ENCODE measurements at places on chromosomes 16 and 17.

GRCh38 chr16:56700195-56700594, 17.9 kb downstream of the MT1X start:
- H3K4me1 ChIP-seq = peaks cover 11% of the 10 kb centered on the region
- H3K36me3 ChIP-seq = no peaks in the 10 kb centered on the region
- no peak overlapping the region for H3K27ac ChIP-seq
- no peaks in the 10 kb centered on the region for H3K27me3 ChIP-seq
- H3K4me3 ChIP-seq = no peak overlapping the region

- H3K4me1 ChIP-seq = peaks cover 5% of the 10 kb centered on the region
- no peaks in the 10 kb centered on the region for H3K36me3 ChIP-seq
- no peak overlapping the region for H3K27ac ChIP-seq
- no peak for DNase-seq
- no peak overlapping the region for H3K4me3 ChIP-seq
These were observed 13.6 kb upstream of the CBFB start for GRCh38 chr16:67015313-67015731.

- H3K27me3 ChIP-seq = no peaks in the 10 kb centered on the region
- no peak overlapping the region for H3K4me3 ChIP-seq
- peaks cover 3% of the 10 kb centered on the region for H3K36me3 ChIP-seq
- DNase-seq = no peak
- peaks cover 4% of the 10 kb centered on the region for H3K4me1 ChIP-seq
These were observed 6.2 kb downstream of the NT5M start for GRCh38 chr17:17309356-17309755.

DNA sequence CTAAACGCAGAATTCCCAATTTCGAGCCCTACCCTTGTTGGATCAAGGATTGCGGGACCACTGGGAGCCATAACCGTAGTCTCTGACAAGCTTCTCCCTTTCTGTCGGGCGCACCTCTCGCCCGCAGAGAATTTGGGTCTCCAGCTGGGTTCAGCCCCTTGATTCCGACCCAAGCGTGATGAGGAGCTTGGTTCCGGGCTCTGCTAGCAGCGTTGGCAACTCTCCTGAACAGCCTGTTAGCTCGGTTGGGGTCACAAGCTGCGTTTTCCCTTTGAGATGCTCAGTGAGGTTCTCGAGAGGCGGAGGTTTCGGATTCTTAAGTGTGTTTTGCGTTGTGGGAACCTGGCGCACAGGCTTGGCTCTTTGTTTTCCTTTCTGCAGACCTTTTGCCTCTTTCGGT, 655 bp downstream of the ATXN1L start:
- no peaks in the 10 kb centered on the region for H3K27me3 ChIP-seq
- peak overlapping the region; percentile 90 for H3K4me3 ChIP-seq
- H3K27ac ChIP-seq = peak overlapping the region; percentile 76
- no peak for DNase-seq

DNA sequence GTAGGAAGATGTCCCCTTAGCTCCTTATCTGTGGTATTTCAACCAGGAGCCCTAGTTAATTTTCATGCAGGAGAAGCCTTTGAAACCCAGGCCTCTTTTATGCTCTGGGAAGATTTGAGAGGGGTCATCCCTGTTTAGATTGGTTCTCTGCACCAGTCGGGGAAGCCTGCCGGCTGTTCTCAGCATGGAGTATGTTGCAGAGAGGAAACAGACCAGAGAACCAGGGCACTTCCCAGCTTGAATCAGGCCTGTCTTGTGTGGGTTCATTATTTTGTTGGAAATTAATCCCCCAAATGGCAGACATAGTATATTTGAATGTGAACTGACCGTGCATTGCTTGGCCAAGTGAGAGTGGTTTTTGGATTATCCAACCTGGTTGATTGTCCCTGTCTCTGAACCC, 1082.1 kb upstream of the RBFOX1 start:
- no peak overlapping the region for H3K4me3 ChIP-seq
- H3K4me1 ChIP-seq = no peaks in the 10 kb centered on the region
- H3K36me3 ChIP-seq = no peaks in the 10 kb centered on the region
- H3K27ac ChIP-seq = no peak overlapping the region

DNA sequence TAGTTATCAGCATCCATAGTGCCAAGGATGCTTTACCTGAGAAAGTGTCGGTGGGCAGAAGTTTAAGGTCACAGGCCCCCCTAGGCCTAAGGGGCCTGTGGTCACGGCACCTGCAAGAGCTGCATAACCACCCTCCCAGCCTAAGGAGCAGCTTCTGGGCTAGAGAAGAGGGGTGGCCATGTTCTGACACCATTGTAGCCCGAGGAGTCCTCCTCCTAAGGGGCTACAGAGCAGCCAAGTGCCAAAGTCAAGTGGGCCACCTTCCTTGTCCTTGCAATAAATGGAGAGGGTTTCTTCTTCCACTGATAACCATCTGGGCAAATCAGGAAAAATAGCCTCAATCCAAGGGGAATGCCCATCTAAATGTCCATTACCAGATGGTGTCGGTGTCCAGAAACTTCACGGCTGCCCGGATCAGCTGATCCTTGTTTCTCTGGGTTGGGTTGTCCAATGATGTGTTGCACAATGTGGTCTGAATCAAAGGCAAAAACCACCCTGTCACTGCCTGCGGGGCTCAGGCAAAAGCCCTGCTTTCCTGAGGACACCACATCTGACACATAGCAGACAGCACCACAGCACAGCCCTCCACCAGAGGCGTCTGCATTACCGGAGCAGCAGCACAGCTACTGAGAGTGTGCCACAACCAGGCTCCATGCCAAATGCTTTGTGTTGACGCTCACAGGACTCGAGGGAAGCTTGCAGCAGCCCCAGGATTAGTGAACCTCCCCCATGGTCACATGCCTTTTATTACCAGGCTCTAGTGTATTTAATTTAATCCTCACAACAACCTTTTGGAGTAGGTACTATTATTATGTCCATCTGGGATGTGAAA, 12.8 kb downstream of the ATPAF2 start:
- H3K36me3 ChIP-seq = peaks cover 5% of the 10 kb centered on the region
- H3K4me1 ChIP-seq = peaks cover 6% of the 10 kb centered on the region
- DNase-seq = no peak
- H3K27ac ChIP-seq = no peak overlapping the region
- H3K4me3 ChIP-seq = no peak overlapping the region
- no peaks in the 10 kb centered on the region for H3K27me3 ChIP-seq

DNA sequence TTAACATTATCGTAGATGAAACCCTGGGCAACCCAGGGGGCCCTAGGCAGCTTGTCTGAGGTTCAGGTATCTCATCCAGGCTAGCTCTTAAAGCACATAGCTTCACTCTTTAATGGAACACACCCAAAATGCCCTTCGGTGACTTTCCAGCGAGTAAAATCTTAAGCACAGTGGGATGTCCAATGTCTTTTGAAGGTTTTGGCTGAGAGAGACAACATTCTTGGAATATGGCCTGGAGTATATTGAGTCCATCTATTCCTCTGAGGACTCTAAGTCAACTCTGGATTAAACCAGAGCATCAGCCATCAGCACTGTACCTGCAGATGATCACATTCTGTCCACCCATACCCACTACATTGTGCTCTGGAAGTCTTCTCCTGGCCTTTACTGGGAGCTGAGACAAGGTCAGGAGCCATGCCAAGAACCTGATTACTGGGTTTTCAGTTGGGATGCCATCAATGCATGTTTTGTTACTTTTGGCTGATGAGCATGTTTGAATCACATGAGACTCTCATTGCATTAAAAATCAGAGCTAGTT, 63.4 kb upstream of the CDH11 start:
- no peak for DNase-seq
- H3K4me1 ChIP-seq = peaks cover 11% of the 10 kb centered on the region
- no peaks in the 10 kb centered on the region for H3K36me3 ChIP-seq
- H3K27ac ChIP-seq = no peak overlapping the region

DNA sequence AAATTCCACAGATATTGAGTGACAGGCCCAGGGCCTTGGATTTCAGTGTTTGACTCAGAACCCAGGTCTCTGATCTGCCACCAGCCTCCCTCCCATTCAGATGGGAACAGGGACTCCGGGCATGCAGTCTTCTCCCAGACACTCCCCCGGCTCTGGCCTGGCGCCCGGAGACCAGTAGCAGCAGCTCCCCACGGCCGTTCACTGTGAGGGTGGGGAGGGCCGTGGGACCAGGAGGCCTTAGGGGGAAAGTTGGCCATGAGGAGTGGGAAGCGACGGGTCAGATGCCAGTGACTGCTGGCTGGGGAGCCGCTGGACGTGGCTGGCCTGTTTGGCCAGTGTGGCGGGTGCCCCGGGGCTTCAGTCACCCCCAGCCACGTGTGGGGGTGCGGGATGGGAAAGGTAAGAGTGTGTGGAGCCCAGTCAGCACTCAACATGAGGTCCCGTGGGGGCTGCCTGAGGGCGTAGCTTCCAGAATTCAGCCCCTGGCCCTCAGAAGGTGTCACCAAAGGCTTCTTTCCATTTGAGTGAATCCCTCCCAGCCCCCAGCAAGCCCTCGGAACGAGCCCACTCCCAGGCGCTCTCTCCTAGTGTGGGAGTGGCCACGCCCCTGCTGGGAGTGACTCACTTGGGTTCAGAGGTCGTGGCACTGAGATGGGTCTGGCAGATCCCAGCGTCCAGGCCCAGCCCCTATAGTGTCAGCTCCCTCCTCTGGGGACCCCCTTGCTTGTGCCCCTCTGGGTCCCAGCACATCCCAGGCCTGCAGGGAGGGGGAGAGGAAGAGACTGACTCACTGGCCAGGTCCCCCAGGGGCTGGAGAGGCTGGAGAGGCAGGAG, 309.4 kb downstream of the SEC14L1 start:
- no peak for DNase-seq
- peak overlapping the region; percentile 96 for H3K27ac ChIP-seq
- no peaks in the 10 kb centered on the region for H3K27me3 ChIP-seq
- peaks cover 88% of the 10 kb centered on the region for H3K4me1 ChIP-seq
- H3K4me3 ChIP-seq = peak overlapping the region; percentile 94

All from osteocyte (in vitro differentiated cells).